ENCODE measurements at places on chromosomes 6 and 20. TPM values are rescaled to one million over a fixed set of nuclear protein-coding genes. Genes with fewer than 3 reads are reported as not detected.

GRCh38 chr6:139551376-139551775 lies 176.9 kb upstream of the CITED2 start:
- H3K27ac ChIP-seq = no peak overlapping the region
- H3K4me1 ChIP-seq = peaks cover 22% of the 10 kb centered on the region
- no peaks in the 10 kb centered on the region for H3K27me3 ChIP-seq

GRCh38 chr6:20198775-20199174 lies 13.5 kb downstream of the MBOAT1 start:
- peak overlapping the region; percentile 90 for H3K27ac ChIP-seq
- no peaks in the 10 kb centered on the region for H3K27me3 ChIP-seq
- no peak overlapping the region for H3K4me3 ChIP-seq
- no peak for DNase-seq
- H3K36me3 ChIP-seq = peaks cover 3% of the 10 kb centered on the region

The SOX4 gene
- 169 TPM for total RNA-seq

DNA sequence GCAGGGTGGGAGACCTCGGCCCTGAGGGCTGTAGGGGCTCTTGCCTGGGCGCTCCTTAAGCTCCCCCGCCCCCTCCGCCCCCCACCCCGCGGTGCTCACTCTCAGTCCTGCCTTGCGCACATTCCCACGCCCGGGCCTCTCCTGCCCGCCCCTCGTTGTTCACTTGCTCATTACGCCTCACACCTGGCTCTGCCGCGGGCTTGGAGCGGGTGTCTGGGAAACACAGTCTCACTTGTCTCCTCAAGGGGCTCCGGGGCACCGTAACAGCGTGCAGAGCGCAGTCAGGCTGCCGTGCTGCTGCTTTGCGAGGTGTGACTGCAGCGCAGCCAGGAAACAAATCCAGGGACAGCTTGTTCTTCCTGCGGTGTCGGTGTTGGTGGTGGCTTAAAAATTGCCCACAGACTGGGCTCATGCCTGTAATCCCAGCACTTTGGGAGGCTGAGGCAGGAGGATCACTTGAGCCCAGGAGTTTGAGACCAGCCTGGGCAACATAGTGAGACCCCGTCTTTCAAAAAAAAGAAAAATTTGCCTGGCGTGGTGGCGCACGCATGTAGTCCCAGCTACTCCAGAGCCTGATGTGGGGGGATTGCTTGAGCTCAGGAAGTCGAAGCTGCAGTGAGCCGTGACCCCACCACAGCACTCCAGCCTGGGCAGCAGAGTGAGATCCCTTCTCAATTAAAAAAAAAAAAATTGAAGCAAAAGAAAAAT lies 4.6 kb downstream of the NPBWR2 start:
- peaks cover 22% of the 10 kb centered on the region for H3K27me3 ChIP-seq
- DNase-seq = peak; percentile 71
- no peaks in the 10 kb centered on the region for H3K36me3 ChIP-seq
- no peak overlapping the region for H3K27ac ChIP-seq
- peak overlapping the region; percentile 74 for H3K4me3 ChIP-seq

DNA sequence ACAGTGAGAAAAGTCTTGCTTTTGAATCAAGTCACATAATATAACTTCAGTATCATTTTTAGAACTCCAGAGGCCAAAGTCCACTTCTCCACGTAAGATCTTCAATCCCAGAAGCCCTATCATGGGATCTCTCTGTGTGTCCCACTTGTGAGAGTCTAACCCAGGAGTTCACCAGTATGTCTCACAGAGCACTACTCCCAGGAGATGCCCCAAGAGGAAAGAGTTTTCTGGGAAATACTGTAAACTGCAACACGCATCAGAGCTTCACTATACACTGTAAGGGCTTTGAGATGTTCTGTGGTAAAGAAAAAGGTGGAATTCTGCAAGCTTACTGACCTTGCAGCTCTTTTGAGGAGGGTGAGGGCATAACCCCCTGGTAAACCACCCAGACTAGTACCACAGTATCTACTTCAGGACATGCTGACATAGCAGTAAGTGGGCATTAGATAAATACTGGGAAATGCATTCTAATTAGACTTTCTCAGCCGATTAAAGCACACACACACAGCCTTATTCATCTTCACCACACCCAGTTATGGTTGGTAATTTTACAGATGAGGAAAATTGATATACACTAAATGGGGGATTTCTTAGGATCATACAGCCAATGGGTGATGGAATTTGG lies 12.3 kb downstream of the DCBLD1 start:
- no peak overlapping the region for H3K27ac ChIP-seq
- H3K4me1 ChIP-seq = peaks cover 12% of the 10 kb centered on the region
- DNase-seq = no peak
- no peak overlapping the region for H3K4me3 ChIP-seq
- no peaks in the 10 kb centered on the region for H3K36me3 ChIP-seq
- H3K27me3 ChIP-seq = no peaks in the 10 kb centered on the region

GRCh38 chr6:147678253-147678652 lies 169.8 kb downstream of the SAMD5 start:
- H3K4me1 ChIP-seq = peaks cover 41% of the 10 kb centered on the region
- DNase-seq = no peak
- H3K36me3 ChIP-seq = no peaks in the 10 kb centered on the region
- no peaks in the 10 kb centered on the region for H3K27me3 ChIP-seq

GRCh38 chr6:35611240-35611639 lies 77.5 kb downstream of the FKBP5 start:
- H3K4me3 ChIP-seq = no peak overlapping the region
- H3K36me3 ChIP-seq = peaks cover 19% of the 10 kb centered on the region
- no peak overlapping the region for H3K27ac ChIP-seq
- H3K27me3 ChIP-seq = no peaks in the 10 kb centered on the region
- H3K4me1 ChIP-seq = peaks cover 7% of the 10 kb centered on the region

GRCh38 chr6:31354864-31355582 lies 2.0 kb downstream of the HLA-B start:
- no peak overlapping the region for H3K27ac ChIP-seq
- no peak for DNase-seq
- peaks cover 17% of the 10 kb centered on the region for H3K36me3 ChIP-seq
- H3K4me1 ChIP-seq = peaks cover 4% of the 10 kb centered on the region
- H3K27me3 ChIP-seq = peaks cover 78% of the 10 kb centered on the region

The RIPOR3 gene
- 5.4 TPM for total RNA-seq

The LRP11 gene
- total RNA-seq = 19.8 TPM

DNA sequence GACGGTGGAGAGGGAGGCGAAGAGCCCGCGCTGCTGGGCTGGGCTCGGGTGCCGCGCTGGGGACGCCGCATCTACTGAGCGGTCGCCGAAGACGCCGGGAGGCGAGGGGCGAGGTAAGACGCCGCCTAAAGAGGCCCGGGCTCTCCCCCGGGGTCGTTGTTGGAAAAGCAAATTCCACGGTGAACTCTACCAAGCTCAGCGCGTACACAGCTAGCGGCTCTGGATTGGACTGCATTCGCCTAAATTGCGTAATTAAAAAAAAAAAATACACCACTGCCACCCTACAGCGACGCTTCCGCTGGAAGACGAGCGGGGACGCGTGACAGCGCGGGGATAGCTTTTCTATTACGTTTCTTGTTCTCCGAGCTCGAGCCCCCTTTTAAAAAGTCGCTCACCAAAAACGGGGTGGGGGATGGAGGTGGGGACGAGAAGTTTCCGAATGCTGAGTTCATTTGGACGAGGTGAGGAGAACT lies 92.0 kb upstream of the PRDM1 start:
- peaks cover 40% of the 10 kb centered on the region for H3K4me1 ChIP-seq
- H3K4me3 ChIP-seq = peak overlapping the region; percentile 84
- H3K36me3 ChIP-seq = no peaks in the 10 kb centered on the region
- no peak overlapping the region for H3K27ac ChIP-seq
- H3K27me3 ChIP-seq = peaks cover 97% of the 10 kb centered on the region

The C20orf144 gene
- 0.21 TPM for total RNA-seq

DNA sequence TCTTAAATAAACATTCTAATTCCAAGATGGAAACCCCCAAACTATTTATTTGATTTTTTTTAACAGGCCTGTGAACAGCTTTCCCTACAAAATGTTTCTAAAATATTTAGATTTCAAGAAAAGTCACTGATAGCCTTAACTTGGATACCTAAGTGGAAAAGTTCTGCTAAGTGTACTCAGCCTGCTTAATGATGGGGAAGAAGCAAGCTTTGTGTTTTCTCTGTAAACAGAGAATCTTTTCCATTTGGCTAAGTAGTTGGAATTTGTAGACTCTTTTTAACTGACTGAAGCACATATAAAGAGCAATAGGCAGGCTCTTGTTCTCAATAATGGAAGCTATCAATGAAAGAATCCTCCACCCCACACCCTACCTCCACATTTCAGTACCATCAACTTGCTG lies 108.2 kb downstream of the KIF6 start:
- no peak overlapping the region for H3K27ac ChIP-seq
- no peaks in the 10 kb centered on the region for H3K36me3 ChIP-seq
- no peaks in the 10 kb centered on the region for H3K27me3 ChIP-seq
- no peaks in the 10 kb centered on the region for H3K4me1 ChIP-seq

The TRIM40 gene
- total RNA-seq = not detected

- H3K27me3 ChIP-seq = no peaks in the 10 kb centered on the region
- H3K4me1 ChIP-seq = peaks cover 37% of the 10 kb centered on the region
- H3K27ac ChIP-seq = no peak overlapping the region
- H3K36me3 ChIP-seq = no peaks in the 10 kb centered on the region
Observed at GRCh38 chr20:49890471-49891361, 24.6 kb downstream of the SPATA2 start.

The TRAPPC3L gene
- total RNA-seq = not detected

The SLC16A10 gene
- 14.9 TPM for total RNA-seq

DNA sequence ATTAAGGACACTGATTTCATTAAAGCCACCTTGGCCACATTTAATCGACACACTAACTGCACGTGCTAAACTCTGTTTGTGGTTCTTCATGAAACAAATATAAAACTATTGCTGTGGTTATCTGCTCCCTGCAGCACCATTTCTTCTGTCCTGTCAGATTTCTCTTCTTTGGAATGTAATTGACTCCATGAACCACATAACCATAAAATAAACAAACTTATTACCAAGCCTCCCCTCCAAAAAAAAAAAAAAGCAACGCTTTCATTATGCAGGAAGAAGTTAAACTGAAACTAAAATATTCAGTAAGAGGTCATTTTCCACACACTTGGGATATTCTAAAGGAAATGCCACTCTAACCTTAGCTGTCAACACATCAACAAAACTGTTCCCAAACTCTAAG lies 319.1 kb upstream of the NT5E start:
- no peaks in the 10 kb centered on the region for H3K36me3 ChIP-seq
- no peak overlapping the region for H3K27ac ChIP-seq
- peaks cover 17% of the 10 kb centered on the region for H3K4me1 ChIP-seq
- no peak overlapping the region for H3K4me3 ChIP-seq
- no peak for DNase-seq

The SLC35D3 gene
- total RNA-seq = 0.37 TPM

- H3K4me1 ChIP-seq = peaks cover 43% of the 10 kb centered on the region
- no peak overlapping the region for H3K4me3 ChIP-seq
- no peak for DNase-seq
- no peak overlapping the region for H3K27ac ChIP-seq
Observed at GRCh38 chr20:13424174-13424833, 203.2 kb downstream of the ISM1 start.

The RBPJL gene
- 0.85 TPM for total RNA-seq

The PTCRA gene
- not detected for total RNA-seq

GRCh38 chr6:110841266-110841665 lies 26.0 kb upstream of the CDK19 start:
- H3K36me3 ChIP-seq = no peaks in the 10 kb centered on the region
- H3K27ac ChIP-seq = peak overlapping the region; percentile 76
- H3K4me3 ChIP-seq = no peak overlapping the region

- H3K4me3 ChIP-seq = no peak overlapping the region
- H3K27ac ChIP-seq = no peak overlapping the region
- no peaks in the 10 kb centered on the region for H3K36me3 ChIP-seq
- DNase-seq = no peak
- no peaks in the 10 kb centered on the region for H3K4me1 ChIP-seq
Observed at GRCh38 chr6:51360287-51360686, 541.6 kb downstream of the TFAP2B start.

DNA sequence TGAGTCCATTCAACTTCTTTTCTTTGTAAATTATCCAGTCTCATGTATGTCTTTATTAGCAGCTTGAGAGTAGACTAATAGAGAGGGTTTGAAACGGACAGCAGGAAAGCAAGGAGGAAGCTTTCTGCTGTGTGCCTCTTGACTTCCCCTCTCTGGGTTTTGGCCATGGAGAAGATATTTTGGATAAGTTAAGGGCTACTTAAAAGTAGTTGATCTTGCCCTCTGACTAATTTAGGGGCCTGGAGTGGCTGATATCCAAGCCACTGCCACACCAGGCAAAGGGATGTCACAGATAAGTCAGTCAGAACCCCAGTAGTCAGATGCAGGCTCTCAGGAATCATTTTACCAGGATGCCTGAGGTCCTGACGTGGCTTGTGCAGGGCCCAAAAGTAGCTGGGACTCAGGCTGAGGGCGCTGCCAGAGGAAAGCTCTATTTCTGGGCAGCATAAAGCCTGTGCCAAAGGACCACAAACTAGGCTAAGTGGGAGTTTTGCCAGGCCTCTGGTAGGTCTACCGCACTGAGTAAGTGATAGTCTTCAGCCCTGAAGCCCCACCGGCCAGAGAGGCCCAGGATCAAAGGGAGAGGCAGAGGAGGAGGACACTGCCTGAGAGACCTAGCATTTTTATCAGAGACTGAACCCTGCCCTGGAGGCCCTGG lies 41.6 kb upstream of the IYD start:
- no peak for DNase-seq
- H3K27me3 ChIP-seq = no peaks in the 10 kb centered on the region
- no peak overlapping the region for H3K4me3 ChIP-seq
- no peaks in the 10 kb centered on the region for H3K36me3 ChIP-seq
- H3K27ac ChIP-seq = no peak overlapping the region
- peaks cover 6% of the 10 kb centered on the region for H3K4me1 ChIP-seq

The PNISR gene
- total RNA-seq = 150 TPM

GRCh38 chr6:161415302-161415855 lies 141.5 kb upstream of the AGPAT4 start:
- H3K4me1 ChIP-seq = peaks cover 27% of the 10 kb centered on the region
- H3K4me3 ChIP-seq = no peak overlapping the region
- H3K36me3 ChIP-seq = no peaks in the 10 kb centered on the region
- H3K27ac ChIP-seq = no peak overlapping the region

- H3K27ac ChIP-seq = no peak overlapping the region
- H3K27me3 ChIP-seq = no peaks in the 10 kb centered on the region
Observed at GRCh38 chr6:87738000-87738399, 36.0 kb upstream of the AKIRIN2 start.

DNA sequence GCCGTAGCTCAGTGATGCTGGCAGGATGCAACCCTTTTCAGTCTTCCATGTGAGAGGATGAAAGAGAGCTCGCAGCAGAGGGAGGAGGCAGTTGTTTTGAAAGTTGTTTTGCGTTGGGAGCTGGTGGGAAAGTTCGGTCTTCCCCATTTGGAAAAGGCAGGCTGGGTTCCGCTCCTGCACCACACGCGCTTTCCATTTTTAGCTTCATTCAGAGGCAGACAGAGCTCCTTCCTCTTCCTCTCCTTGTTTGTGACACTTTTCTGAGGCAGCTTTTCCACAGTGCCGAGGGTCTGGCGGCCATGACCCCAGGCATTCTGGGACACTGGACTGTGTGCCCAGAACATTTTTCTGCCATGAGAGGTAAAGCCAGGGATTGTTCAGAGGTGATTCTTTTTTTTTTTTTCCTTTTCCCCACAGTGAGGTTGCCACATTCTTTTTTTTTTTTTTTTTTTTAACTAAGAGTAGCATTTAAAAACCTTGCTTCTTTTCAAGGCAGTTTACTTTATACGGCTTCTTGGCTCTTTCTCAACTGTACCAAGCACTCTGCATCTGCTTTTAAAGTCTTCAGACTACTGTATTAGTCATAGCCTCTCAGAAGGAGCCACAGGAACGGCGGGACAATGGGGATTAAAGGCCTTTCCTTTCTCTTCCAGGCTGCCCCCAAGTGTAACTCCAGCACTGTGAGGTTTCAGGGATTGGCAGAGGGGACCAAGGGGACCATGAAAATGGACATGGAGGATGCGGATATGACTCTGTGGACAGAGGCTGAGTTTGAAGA lies 1.6 kb downstream of the PRDM1 start:
- H3K36me3 ChIP-seq = no peaks in the 10 kb centered on the region
- DNase-seq = no peak
- H3K4me1 ChIP-seq = peaks cover 43% of the 10 kb centered on the region
- H3K4me3 ChIP-seq = peak overlapping the region; percentile 82
- peaks cover 25% of the 10 kb centered on the region for H3K27me3 ChIP-seq
- no peak overlapping the region for H3K27ac ChIP-seq

Data from WTC11 (cell line).